Smooth muscle cell of the umbilical artery (primary cell): ENCODE measurements at places on chromosomes 4 and X. TPM values are rescaled to one million over a fixed set of nuclear protein-coding genes. Genes with fewer than 3 reads are reported as not detected.

Gene TRAM1L1
- 3.3 and 3.6 TPM in 2 replicates for total RNA-seq

Gene IL3RA
- not detected in 2 replicates for total RNA-seq

Gene BANK1
- under 0.01 and 0.14 TPM in 2 replicates for total RNA-seq

Gene CHRDL1
- 0.14 TPM in 1 of 2 replicates, not detected in the other for total RNA-seq

Gene AKAP14
- total RNA-seq = not detected in 2 replicates

Gene GYPA
- total RNA-seq = not detected in 2 replicates

Gene TRIM61
- 3.0 and 6.8 TPM in 2 replicates for total RNA-seq

Gene PRDM8
- total RNA-seq = 11.9 and 40.7 TPM in 2 replicates

Gene FGA
- total RNA-seq = not detected in 2 replicates

Gene PNMA3
- 0.09 and 0.89 TPM in 2 replicates for total RNA-seq

Gene FHL1
- 63.2 and 118 TPM in 2 replicates for total RNA-seq

Gene DGAT2L6
- not detected in 2 replicates for total RNA-seq

Gene NAT8L
- total RNA-seq = 0.14 and 0.30 TPM in 2 replicates

Gene PGM2
- 21.1 and 44.7 TPM in 2 replicates for total RNA-seq

Gene WDR45
- 20.5 and 21.2 TPM in 2 replicates for total RNA-seq

Gene FHDC1
- total RNA-seq = 0.28 and 0.30 TPM in 2 replicates

Gene TASL
- total RNA-seq = not detected in 2 replicates

Gene DSPP
- not detected in 2 replicates for total RNA-seq

Gene SMIM10
- total RNA-seq = 1.8 and 3.6 TPM in 2 replicates

Gene SMIM10L2A
- total RNA-seq = 0.18 and 0.59 TPM in 2 replicates

Gene ATP1B4
- total RNA-seq = not detected in 2 replicates

Gene MAGEA2B
- total RNA-seq = not detected in 2 replicates

Gene GRID2
- under 0.01 and 0.32 TPM in 2 replicates for total RNA-seq

Gene RHOXF2
- not detected in 2 replicates for total RNA-seq

Gene HSFX4
- total RNA-seq = not detected in 2 replicates

Gene SLC10A6
- not detected in 2 replicates for total RNA-seq

Gene PRRG3
- total RNA-seq = not detected in 2 replicates

Gene WWC2
- 34.1 and 64.2 TPM in 2 replicates for total RNA-seq

Gene IGFBP7
- 1,361 and 2,028 TPM in 2 replicates for total RNA-seq

Gene GAGE13
- not detected in 2 replicates for total RNA-seq

Gene CTAG1B
- total RNA-seq = not detected in 2 replicates

Gene MAGED4
- total RNA-seq = 53.1 and 89.1 TPM in 2 replicates

Gene TMEM185A
- total RNA-seq = 22.0 and 22.6 TPM in 2 replicates

Gene ART3
- total RNA-seq = not detected in 2 replicates

Gene ABHD18
- 5.9 and 7.2 TPM in 2 replicates for total RNA-seq

Gene FGFBP2
- total RNA-seq = not detected in 2 replicates

Gene PAGE1
- not detected in 2 replicates for total RNA-seq

Gene SHOX
- total RNA-seq = not detected in 2 replicates

Gene SUPT20HL2
- total RNA-seq = 0.28 TPM in 1 of 2 replicates, not detected in the other

Gene ZNF157
- total RNA-seq = 0.09 TPM in 1 of 2 replicates, not detected in the other

Gene STK32B
- total RNA-seq = 0.59 and 1.6 TPM in 2 replicates

Gene STAP1
- total RNA-seq = not detected in 2 replicates

Gene BTC
- under 0.01 and 0.18 TPM in 2 replicates for total RNA-seq

Gene SCML1
- total RNA-seq = 5.0 and 5.5 TPM in 2 replicates

Gene ASB9
- 1.2 TPM in 2 replicates for total RNA-seq

Gene PGAM4
- total RNA-seq = 0.30 TPM in 1 of 2 replicates, not detected in the other

Gene RIBC1
- total RNA-seq = 0.14 TPM in 1 of 2 replicates, not detected in the other

Gene ZNF827
- 10.3 and 10.7 TPM in 2 replicates for total RNA-seq

Gene OTC
- not detected in 2 replicates for total RNA-seq

Gene RNF212
- 0.92 and 1.8 TPM in 2 replicates for total RNA-seq

Gene CCSER1
- total RNA-seq = 0.30 TPM in 1 of 2 replicates, not detected in the other

Gene CXCL10
- not detected in 2 replicates for total RNA-seq

Gene DKK2
- 0.92 and 1.8 TPM in 2 replicates for total RNA-seq

Gene SRPK3
- total RNA-seq = under 0.01 and 2.2 TPM in 2 replicates

Gene XKRX
- under 0.01 and 0.14 TPM in 2 replicates for total RNA-seq
